Bronchial smooth muscle cell (primary cell): ENCODE measurements at places on chromosomes 4 and X. TPM values are rescaled to one million over a fixed set of nuclear protein-coding genes. Genes with fewer than 3 reads are reported as not detected.

OTUD6A gene
- total RNA-seq, result not detected in 2 replicates

DOK7 gene
- total RNA-seq, result under 0.01 and 0.09 TPM in 2 replicates

MND1 gene
- total RNA-seq, result 1.4 and 4.7 TPM in 2 replicates

TMEM192 gene
- total RNA-seq, result 1.1 and 2.7 TPM in 2 replicates

SLITRK2 gene
- not detected in 2 replicates for total RNA-seq

NDST3 gene
- total RNA-seq, result 0.16 TPM in 1 of 2 replicates, not detected in the other

LPAR4 gene
- total RNA-seq, result 0.16 and 0.34 TPM in 2 replicates

AWAT1 gene
- total RNA-seq, result not detected in 2 replicates

GRIA3 gene
- total RNA-seq, result 2.1 and 6.6 TPM in 2 replicates

SNCA gene
- 0.52 and 19.1 TPM in 2 replicates for total RNA-seq

SHOX gene
- not detected in 2 replicates for total RNA-seq

MUC7 gene
- not detected in 2 replicates for total RNA-seq
